ENCODE measurements at places on chromosomes 2 and 18. TPM values are rescaled to one million over a fixed set of nuclear protein-coding genes. Genes with fewer than 3 reads are reported as not detected.

DNA sequence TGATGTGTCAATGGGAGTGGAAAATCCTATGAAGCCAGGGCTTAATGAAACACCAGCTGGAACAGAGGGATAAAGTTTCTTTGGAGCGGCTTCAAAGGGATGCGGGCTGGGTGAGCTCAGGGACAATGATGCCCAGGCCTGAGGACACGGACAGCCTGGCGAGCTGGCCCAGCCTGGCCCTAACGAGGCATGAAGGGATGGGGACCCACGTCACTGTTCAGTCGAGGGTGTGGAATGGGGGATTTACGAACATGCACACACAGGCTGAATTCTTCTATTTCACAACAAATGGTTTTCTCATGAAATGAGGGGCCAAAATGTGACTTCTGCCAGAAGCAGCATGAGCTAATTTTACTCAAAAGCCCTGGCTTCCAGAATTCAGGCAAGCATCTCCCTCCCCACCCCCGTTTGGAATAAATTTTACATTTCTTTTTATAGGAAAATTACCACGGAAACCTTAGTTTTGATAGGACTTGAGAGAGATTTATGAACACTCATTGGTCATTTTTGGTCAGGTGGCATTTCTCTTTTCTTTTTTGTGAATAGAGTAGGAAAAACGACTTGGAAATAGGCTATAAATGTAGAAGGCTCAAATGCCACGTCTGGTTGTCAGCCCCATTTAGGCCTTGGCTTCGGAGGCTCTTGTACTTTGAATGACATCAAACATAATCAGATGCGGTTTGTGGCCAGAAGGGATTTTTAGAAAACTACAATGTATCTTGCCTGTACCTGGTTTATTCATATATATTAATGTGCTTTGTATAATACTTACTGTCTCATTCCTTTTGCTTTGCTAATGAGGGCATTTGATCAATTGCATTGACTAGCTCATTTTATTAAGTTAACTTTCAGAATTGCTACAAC is 893.8 kb upstream of the CELF4 start:
- no peak for DNase-seq

- no peak for DNase-seq
Measured at GRCh38 chr2:146632707-146633106, 1212.1 kb upstream of the ACVR2A start.

GRCh38 chr2:39881494-39881893 is 102.4 kb upstream of the THUMPD2 start:
- no peak for DNase-seq

UGT1A8 gene
- not detected for total RNA-seq

CTAGE1 gene
- total RNA-seq: not detected

GRCh38 chr2:144300632-144301031 is 219.3 kb downstream of the ZEB2 start:
- no peak for DNase-seq

DNA sequence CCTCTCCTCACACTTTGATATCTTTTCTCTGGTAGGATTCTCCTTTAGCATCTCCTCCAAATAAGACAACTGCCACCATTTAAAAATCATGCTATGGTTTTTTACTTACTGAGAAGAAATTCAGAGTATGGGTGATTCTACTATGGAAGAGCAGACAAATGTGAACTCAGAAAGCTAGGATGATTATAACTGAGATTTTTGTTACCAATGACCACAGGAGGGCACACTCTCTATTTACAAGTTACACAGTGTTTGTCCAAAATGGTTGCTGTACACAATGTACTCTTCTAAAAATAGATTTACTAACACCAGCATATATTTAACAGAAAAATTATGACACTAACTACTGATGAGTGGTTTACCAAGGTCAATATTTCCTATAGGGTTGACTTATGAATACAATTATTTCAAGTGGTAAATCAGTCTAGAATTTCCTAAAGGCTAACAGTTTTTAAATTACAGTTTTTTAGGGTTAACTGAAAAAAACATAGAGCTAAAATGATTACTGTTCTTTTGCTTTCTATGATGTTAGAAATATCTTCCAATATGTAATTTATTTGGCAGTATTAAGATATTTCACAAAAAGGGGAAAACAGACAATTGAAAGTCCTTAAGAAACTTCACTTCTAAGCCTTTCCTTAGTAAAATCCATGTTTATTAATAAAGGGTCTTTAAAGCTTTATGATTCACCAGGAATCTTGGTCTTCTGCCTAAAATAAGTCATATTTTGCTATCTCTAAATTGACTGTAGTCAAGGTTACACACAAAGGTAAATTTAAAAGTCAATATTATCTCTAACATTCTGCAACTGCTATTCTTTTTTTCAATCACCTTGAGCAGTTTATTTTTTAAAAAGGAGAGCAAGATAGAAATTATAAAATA is 57.2 kb downstream of the MAP4K3 start:
- DNase-seq: peak; percentile 63

DNA sequence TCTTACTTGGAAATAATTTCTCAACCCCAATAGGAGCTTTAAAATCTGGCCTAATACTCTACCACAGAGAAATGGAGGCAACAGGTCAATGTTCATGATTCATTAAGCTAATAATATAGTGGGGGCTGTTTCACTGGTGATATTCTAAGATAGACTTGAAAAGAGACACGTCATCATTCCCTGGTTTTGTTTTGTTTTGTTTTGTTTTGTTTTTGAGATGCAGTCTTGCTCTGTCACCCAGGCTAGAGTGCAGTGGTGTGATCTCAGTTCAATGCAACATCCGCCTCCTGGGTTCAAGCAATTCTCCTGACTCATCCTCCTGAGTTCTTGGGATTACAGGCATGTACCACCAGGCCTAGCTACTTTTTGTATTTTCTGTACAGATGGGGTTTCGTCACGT is 37.5 kb upstream of the SOS1 start:
- DNase-seq: no peak

- no peak for DNase-seq
Measured at GRCh38 chr2:112229348-112229747, 25.5 kb downstream of the ZC3H8 start.

DNA sequence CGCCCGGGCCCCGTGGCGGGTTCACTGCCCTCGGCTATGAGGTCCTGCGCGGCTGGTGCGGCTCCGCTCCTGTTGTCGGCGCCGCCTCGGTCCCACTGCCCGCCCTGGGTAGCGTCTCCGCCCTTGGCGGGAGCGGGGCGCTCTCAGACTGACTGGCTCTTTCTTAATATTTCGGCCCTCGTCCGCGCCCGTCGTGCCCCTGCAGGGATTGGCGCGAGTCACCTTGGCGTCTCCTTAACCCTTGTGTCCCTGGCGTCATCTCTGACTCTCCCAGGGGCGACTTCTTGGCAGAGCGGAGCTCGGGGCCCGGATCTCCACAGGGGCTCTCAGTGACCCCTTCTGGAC is 1.3 kb downstream of the PTMA start:
- DNase-seq: peak; percentile 38

GRCh38 chr2:29374823-29375222 is 259.6 kb downstream of the CLIP4 start:
- DNase-seq: peak; percentile 67

- DNase-seq: no peak
Measured at GRCh38 chr2:149670086-149670485, 82.5 kb upstream of the MMADHC start.

DNA sequence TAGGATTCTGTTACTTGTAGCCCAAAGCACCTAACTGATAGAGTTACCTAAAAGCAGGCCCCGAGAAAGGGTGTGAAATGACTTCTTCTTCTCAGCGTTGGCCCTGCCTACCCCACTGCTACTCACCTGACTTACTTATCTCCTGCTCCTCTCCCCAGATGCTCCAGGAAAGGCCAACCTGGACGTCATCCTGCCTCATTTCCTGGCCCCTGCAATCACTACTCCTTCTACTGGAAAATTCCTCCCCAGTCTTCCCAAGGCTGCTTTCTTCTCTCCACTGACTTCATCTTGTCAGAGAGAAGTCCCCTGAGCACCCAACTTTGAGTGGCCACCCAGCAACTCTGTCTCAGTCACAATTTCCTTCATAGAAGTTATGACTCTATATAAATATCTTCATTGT is 63.4 kb upstream of the KLF7 start:
- no peak for DNase-seq

DNA sequence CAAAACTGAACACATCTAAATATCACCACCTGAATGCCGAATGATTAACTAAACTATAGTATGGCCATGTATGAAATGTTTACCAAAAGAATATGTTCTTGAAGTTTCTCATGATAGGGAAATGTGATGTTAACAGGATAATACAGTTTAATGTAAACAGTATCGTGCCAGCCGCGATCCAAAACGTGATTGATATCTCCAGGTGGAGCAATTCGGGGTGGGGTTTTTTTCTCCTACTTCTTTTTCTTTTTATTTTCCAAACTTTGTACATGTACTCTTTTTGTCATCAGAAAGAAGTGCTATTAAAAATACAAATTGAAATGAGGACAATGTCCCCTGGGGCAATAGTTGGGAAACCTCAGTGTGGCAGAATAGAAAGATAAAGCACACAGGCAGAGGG is 4.0 kb upstream of the BIN1 start:
- DNase-seq: no peak

- DNase-seq: no peak
Measured at GRCh38 chr2:153622285-153622684, 143.7 kb upstream of the RPRM start.

GRCh38 chr2:99445065-99445464 is 44.8 kb downstream of the REV1 start:
- DNase-seq: no peak

DNA sequence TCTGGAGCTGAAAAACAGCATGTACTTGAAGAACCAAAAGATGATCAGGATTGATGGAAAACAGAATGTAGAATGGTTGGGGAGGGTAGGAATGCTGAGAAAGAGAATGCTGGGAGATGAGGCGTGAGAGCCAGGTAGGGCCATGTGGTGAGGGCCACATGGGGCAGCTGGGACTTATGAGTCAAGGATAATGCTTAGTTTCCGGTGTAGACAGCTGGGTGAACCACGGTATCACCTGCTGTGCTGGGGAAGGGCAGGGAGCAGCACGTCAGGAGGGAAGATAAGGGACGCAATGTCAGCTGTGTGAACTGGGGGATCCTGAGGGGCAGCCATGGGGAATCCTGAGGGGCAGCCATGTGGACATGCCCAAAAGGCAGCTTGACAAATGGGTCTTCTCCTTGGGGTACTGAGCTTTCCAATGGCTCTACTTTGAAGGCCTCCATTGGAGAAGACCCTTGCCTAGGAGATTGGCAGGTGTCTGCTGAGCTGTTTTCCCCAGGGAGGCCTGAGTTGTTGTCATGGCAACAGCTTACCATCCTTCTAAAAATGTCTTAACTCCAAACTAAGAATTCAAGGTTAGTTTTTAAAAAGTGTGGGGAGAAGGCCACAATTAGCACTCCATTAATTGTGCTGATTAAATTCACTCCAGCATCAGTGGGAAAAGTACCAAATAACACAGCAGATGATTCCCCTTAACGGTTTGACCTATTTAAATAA is 51.1 kb downstream of the MTHFD2 start:
- DNase-seq: no peak

GRCh38 chr2:104028061-104028460 is 825.9 kb upstream of the POU3F3 start:
- no peak for DNase-seq

Data from cerebellum (tissue), 4 donors.